ENCODE measurements at places on chromosomes 3 and 15.

DNA sequence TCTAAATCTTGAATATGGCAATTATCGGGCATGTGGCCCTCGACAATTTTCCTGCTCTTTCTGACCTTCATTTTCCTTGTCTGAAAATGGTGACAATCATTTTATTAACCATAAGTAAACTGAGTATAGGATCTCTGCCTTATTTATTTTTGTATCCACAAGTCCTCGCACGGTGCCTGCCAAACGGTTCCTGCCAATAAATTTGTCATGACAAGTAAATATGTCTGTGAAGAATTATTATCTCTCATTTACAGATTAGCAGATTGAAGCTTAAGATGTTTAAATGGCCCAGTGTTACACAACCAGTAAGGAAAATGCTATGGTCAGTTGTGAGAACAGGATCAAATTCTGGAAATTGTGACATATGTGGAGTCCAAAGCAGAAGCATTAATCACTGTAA lies 65.9 kb upstream of the ARL6 start:
- no peak for DNase-seq

DNA sequence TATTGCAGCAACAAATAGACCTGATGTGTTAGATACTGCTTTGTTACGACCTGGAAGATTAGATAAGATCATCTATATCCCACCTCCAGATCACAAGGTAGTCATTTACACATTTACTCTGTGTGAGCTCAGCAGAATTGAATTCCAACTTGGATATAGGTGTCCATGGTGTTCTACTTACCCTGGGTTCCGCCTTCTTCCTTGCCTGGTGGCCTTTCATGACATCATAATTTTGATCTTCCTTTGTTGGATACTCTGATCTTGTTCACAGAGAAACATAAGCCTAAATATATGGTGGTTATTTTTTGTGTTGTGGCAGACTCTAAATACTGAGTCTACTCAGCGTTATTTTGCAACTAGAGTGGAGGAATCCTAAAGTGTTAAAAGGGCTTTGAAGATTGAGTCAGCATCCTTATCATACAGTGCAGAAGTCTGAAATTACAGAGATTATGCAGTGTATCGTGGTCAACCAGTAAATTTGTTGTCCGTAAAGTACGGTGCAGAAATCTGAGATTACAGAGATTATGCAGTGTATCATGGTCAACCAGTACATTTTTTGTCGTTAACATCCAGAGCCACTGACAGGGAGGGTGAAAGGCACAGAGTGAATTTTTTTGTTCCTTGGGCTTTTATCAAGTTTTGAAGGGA lies 39.1 kb upstream of the GATM start:
- DNase-seq: no peak

DNA sequence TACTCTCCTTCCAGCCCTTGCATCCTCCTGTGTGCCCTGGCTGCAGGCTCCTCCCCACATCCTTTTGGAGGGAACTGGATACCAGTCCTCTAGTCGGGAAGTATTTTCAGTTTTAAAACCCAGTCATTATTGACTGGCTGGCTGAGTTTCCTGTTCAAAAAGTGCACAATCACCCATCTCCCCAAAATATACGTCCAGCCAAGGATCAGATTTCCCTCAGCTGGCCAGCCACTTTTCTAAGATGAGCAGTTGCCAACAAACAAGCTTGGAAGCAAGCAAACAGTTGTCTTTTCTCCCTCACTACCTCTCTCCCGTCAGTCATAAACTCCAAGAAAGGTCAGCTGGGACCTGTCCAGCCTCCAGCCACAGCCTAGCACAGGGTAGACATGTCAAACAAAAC lies 147.7 kb upstream of the GALNT15 start:
- DNase-seq: no peak

DNA sequence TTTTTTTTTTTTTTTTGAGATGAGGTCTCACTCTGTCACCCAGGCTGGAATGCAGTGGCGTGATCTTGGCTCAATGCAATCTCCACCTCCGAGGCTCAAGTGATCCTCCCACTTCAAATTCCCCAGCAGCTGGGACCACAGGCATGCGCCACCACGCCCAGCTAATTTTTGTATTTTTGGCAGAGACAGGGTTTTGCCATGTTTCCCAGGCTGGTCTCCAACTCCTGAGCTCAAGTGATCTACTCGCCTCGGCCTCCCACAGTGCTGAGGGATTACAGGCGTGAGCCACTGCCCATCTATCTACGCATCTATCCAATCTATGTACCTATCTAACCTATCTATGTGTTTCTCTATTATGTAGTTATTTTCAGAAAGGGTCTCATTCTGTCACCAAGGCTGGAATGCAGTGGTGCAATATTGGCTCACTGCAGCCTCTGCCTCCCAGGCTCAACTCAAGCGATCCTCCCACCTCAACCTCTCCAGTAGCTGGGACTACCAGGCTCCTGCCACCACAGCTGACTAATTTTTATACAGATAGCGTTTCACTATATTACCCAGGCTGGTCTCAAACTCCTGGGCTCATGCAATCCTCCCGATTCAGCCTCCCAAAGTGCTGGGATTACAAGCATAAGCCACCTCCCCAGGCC lies 20.2 kb upstream of the GPX1 start:
- DNase-seq: no peak

Measured in KBM-7 (cell line).